Nasal cavity respiratory epithelium epithelial cell of viscerocranial mucosa (primary cell): ENCODE measurements at places on chromosomes 12 and 14. TPM values are rescaled to one million over a fixed set of nuclear protein-coding genes. Genes with fewer than 3 reads are reported as not detected.

The PRB2 gene
- total RNA-seq, result not detected in 2 replicates

The NRIP2 gene
- total RNA-seq, result not detected in 2 replicates

The RFX4 gene
- not detected in 2 replicates for total RNA-seq

The SAMD15 gene
- total RNA-seq, result under 0.01 and 0.21 TPM in 2 replicates

The AGAP2 gene
- under 0.01 and 0.07 TPM in 2 replicates for total RNA-seq

The PROX2 gene
- not detected in 2 replicates for total RNA-seq

The UTP20 gene
- total RNA-seq, result 12.0 and 26.0 TPM in 2 replicates

The PTPN6 gene
- 12.3 and 17.4 TPM in 2 replicates for total RNA-seq

The FOXG1 gene
- 0.34 and 3.7 TPM in 2 replicates for total RNA-seq

The KCNJ8 gene
- total RNA-seq, result not detected in 2 replicates

The ETFBKMT gene
- total RNA-seq, result 1.2 and 1.4 TPM in 2 replicates

The TMEM30B gene
- total RNA-seq, result 14.7 and 28.3 TPM in 2 replicates

The RIPK3 gene
- total RNA-seq, result 1.4 and 4.6 TPM in 2 replicates

The PNMA1 gene
- 8.2 and 18.7 TPM in 2 replicates for total RNA-seq

The PIWIL1 gene
- total RNA-seq, result not detected in 2 replicates

The ARL6IP4 gene
- total RNA-seq, result 111 and 160 TPM in 2 replicates

The KRT72 gene
- total RNA-seq, result not detected in 2 replicates

The MYH6 gene
- total RNA-seq, result not detected in 2 replicates

The CLEC6A gene
- total RNA-seq, result not detected in 2 replicates

The GLIPR1L2 gene
- total RNA-seq, result 0.68 and 0.93 TPM in 2 replicates

The DNAJC22 gene
- total RNA-seq, result under 0.01 TPM in 1 of 2 replicates, not detected in the other

The BDKRB2 gene
- total RNA-seq, result 4.8 and 9.0 TPM in 2 replicates

The SMCO2 gene
- total RNA-seq, result 1.1 and 4.1 TPM in 2 replicates

The MANSC1 gene
- 1.2 and 2.7 TPM in 2 replicates for total RNA-seq

The ACACB gene
- total RNA-seq, result 1.4 and 3.0 TPM in 2 replicates

The CHST11 gene
- total RNA-seq, result 8.9 and 28.5 TPM in 2 replicates

The DHRS2 gene
- under 0.01 and 0.07 TPM in 2 replicates for total RNA-seq

The PLCZ1 gene
- not detected in 2 replicates for total RNA-seq

The SERPINA10 gene
- total RNA-seq, result not detected in 2 replicates

The C3AR1 gene
- total RNA-seq, result 0.14 TPM in 1 of 2 replicates, not detected in the other
